Muscle of arm (tissue), 14 donors: ENCODE measurements at places on chromosomes 2 and 18. TPM values are rescaled to one million over a fixed set of nuclear protein-coding genes. Genes with fewer than 3 reads are reported as not detected.

- no peak for DNase-seq
Measured at GRCh38 chr2:174450021-174450816, 36.6 kb downstream of the GPR155 start.

DNA sequence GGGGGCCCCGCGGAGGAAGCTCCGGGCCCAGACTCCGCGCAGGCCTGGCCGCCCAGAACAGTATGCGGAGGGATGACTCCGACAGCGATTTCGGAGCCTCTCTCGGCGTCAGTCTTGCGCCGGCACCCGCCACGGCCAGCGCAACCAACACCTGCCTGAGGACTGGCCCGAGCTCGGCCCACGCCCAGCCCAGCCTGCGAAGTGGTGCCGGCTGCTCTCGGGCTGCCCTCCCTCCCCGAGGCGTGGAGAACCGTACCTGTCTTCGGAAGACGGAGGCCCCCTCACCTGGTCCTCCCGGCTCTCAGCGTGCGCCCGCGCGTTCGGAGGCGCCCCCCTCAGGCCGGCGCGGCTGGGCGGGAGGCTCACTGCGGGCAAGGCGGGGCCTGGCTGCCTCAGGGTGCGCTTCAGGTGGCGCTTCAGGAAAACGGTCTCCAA is at the start of gene M1AP:
Gene M1AP (minus strand): TSS at position 322 of the 435 bp plus-strand sequence. CDS start 8,055 bp downstream, outside the sequence.
- DNase-seq: no peak

DNA sequence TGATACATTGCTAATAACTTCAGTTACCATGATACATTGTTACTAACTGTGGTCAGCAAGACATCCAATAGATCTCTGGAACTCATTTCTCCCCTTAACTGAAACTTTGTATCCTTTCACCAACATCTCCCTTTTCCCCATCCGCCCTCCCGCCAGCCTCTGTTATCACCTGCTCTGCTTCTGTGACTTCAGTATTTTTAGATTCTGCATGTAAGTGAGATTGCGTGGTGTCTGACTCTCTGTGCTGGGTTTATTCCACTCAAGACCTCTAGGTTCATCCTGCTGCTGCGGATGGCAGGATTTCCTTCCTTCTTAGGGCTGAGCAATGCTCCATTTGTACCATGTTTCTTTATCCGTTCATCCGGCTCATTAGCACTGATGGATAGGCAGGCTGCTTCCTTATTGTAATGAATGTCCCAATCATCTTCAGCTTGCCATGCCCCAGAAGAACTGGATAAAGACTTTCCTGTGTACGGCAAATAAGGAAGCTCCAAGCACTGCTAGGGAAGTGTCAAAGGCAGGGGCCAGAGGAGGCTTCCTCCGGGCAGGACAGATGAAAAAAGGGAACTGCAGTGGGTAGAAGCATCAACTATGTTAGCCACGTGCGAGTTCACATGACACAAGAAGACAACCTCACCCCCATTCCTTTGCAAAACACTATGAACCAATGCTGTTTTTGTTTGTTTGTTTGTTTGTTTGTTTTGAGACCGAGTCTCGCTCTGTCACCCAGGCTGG is 113.4 kb downstream of the EIPR1 start:
- peak; percentile 10 for DNase-seq

The SCN7A gene
- 70.6 TPM for polyA plus RNA-seq

The OTOF gene
- polyA plus RNA-seq: 17.6 TPM

The VWA3B gene
- 0.81 TPM for polyA plus RNA-seq
